NCI-H2029 treated with DMSO at 0.1 percent for 48 hours (cell line): ENCODE measurements at places on chromosomes 11 and 22.

DNA sequence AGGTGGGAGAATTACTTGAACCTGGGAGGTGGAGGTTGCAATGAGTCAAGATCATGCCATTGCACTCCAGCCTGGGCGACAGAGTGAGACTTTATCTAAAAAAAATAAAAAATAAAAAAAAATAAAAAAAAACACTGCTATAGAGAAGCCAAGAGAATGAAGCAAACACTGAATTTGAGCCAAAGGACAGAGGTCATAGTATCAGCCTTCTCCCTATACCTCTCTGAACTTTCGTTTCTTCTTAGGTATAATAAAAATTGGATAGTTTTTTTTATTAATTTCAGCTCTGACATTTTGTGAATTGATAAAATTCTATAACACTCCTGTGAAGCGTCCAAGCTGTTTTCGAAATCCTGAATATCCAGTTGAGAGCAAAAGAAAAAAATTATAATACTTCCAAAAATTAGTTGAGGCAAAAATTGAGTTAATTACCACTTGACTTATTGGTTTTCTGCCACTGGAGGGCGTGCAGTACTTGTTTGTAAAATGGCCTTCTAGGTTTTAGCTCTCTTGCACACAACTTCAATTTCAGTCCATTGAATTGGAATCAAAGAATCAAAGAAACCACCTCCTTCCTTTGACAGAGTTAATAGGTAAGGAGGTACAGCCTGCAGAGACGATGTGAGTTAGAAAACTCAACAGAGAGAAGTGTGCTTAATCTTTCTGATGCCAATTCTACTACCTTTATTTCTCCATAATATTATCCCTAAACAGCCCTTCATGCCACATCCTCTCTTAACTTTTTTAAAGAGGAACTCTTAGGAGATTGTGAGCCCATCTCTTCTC, 143.2 kb downstream of the BBOX1 start:
- DNase-seq: peak; percentile 60

GRCh38 chr11:118619444-118620197, 12.2 kb downstream of the PHLDB1 start:
- no peak for DNase-seq

DNA sequence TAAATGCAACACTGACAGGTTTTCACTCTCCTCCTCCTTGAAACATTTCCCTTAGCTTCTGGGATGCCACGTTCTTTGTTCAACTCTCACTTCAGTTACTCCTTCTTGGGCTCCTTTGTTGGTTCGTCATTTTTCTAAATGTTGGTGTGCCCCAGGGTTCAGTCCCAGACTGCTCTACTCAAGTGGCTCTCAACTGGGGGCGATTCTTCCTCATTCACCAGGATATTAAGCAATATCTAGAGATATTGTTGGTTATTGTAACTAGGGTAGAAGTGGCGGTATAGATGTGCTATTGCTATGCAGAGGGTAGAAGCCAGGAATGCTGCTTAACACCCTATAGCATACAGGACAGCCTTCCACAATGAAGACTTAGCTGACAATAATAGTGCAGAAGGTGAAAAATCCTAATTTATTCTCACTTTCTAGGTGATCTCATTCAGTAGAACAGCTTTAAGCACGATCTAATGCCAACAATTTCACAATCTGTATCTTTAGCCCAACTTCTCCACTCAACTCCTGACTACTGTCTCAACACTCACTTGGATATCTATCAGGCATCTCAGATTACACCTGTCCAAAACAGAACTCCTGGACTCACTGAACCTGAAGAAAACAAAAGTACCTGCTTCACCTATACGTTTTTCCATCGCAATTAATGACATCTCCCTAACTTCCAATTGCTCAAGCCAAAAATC, 4.6 kb downstream of the NUP160 start:
- no peak for DNase-seq

- peak; percentile 30 for DNase-seq
Measured at GRCh38 chr11:58675334-58676155, 53.1 kb downstream of the CNTF start.

DNA sequence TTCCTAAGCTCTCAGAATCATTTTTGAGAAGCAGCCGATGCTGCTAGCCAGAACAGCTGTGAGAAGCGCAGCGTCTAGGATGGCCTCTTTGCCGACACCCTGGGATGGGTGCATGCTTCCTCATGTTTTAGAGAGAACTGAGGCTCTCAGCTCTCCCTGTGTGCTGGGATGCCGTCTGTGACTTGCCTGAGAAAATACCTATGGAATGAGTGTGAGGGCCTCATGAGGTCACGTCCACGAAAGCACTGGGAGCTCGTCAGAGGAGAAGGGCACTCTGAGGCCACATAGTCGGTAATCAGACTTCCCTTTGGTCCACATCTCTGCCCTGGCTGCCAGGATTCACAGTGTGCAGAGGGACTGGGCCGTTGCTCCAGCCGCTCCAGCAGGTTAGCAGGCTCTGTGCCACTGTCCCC, 54.7 kb downstream of the MICAL3 start:
- no peak for DNase-seq

GRCh38 chr11:104792861-104793260, 105.4 kb downstream of the CASP12 start:
- no peak for DNase-seq

GRCh38 chr11:74086242-74086884, 77.5 kb upstream of the UCP3 start:
- DNase-seq: no peak

DNA sequence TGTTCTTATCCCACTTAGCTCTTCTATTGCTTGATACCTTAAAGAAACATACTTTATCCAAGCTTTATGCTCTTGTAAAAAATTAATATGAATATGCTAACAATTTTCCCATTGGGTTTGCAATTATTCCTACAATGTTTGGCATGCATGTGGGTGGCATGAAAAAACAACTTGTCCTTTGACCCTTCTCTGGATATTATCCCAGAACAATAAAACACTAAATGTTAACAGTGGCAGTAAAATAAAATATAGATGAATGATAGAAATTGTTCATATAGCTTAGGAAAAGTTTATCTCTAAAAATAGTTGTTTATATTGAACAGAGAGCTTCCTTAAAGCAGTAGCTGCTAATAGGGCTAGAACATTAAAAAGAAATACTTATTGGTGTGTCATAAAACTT, 860.5 kb upstream of the LRRC4C start:
- DNase-seq: no peak
